NCI-H2227 treated with DMSO at 0.1 percent for 48 hours (cell line): ENCODE measurements at places on chromosomes 2 and 18.

GRCh38 chr2:239093952-239094351 is 246.1 kb downstream of the TWIST2 start:
- DNase-seq, result no peak

DNA sequence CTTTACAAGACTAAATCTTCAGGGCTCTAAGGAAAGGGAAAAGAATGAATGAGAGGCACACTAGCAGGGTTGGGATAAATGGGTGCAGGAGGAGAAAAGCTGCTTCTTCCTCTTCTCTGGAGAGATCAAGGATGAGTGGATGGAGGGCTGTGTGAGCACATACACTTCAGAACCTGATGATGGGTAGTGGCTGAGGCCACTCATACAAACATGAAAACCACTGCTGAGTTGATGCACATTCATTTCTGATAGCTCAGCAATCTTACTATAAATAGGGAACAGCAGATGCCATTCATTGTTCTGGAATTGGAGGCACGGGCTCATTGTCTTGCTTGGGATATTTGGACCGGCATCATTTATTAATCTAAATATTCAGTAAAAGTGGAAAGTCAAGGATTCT is 152.4 kb upstream of the KCTD1 start:
- DNase-seq, result no peak

- DNase-seq, result no peak
These were observed 159.1 kb downstream of the PPP1R1C start for GRCh38 chr2:182144776-182145165.

DNA sequence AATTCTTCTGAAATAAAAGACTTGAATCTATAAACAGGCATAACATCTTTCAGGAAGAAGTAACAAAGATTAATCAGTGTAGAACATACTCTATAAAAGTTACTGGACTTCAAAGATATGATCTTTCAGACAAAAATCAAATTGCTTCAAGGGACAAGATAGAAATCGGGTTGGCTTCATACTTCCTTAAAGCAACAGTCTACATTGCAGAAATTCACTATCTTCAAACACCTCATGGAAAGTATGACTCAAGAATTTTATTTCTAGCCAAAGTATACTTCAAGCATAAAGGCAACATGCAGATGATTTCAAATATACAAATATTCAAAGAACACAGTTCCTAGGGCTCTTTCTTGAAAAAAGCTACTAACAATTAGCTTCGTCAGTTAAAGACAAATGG is 240.7 kb downstream of the SRBD1 start:
- no peak for DNase-seq

DNA sequence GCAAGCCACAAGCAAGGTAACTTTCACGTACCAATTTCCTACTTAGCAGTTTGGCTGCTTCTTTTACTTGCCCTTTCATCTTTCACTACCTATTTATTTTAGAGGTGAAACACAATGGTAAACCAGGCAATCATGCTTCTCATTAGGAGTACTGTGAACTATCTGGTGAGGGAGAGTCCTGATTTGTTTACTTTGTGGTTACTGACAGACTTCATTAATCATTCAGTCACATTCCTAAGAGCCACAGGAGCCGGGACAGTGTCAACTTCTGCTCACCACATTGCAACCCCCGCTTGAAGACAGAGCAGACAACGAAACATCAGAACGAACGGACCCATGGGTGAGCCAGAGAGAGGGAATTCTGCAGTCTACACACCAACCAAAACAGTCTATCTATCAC is 28.8 kb downstream of the TUBB6 start:
- no peak for DNase-seq
